ENCODE measurements at places on chromosomes 4 and X.

- DNase-seq: peak; percentile 52
Observed at GRCh38 chrX:1581132-1581531, 10.3 kb upstream of the AKAP17A start.

DNA sequence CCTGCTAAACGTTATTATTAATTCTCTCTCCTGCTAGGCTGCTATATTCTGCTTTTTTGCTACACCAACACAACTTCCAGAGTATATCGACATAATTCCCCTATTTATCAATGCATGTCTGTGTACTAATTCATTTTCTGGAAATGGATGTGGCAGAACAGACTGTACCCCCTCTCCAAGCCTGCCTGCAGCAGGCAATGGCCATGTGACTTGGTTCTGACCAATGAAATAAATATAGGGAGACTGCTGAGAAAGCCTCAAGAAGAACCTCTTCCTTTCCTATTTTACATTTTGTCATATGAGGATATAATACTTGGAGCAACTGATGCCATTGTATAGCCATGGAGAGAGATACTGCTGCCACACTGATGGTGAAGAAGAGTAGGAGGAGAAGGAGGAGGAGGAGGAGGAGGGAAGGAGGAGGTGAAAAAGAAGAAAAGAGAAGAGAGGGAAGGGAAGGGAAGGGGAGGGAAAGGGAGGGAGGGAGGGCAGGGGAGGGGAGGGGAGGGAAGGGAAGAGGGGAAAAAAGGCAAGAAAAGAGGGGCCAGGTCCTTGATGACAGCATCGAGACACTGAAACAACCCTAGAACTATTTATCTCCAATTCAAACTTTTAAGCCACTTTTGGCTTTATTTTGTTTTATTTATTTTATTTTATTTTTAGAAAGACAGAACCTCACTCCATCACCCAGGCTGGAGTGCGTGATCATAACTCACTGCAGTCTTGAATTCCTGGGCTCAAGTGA is 57.0 kb upstream of the SPP1 start:
- DNase-seq: no peak

DNA sequence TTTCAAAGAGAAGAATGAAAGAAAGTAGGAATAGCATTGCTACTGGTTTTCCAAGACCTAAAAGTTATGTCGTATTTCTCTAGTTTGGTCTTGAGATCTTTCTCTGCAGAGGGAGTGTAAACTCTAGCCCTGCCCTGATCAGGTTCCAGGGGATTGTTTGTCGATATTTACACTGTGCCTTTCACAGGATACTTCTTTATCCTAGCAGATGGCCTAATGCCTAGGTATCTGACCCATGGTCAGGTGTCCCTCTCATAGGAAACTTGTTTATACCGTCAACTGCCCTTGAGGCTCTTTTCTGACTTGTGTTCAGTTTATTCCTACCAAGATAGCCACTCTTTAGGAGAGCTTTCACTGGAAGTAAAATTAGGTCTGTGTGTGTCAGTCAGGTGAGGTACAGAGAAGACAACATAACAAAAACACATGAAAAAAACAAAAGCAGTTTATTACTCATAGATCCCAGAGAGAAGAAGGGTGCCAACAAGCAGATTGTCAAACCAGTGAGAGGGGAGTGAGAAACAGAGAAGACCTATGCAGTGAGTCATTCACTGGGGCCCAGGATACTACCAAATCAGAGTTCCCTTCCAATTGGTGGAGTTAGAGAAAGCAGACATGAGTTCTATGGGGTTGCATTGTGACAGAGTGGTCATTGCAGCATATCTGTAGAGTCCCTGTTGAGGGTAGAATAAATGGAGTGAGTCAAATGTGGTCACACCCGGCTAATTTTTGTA is 40.6 kb upstream of the THOC2 start:
- DNase-seq: no peak

- DNase-seq: no peak
Observed at GRCh38 chr4:102321260-102321995, 23.9 kb downstream of the SLC39A8 start.

GRCh38 chr4:180134091-180134866 is 2108.9 kb upstream of the TENM3 start:
- DNase-seq: no peak

DNA sequence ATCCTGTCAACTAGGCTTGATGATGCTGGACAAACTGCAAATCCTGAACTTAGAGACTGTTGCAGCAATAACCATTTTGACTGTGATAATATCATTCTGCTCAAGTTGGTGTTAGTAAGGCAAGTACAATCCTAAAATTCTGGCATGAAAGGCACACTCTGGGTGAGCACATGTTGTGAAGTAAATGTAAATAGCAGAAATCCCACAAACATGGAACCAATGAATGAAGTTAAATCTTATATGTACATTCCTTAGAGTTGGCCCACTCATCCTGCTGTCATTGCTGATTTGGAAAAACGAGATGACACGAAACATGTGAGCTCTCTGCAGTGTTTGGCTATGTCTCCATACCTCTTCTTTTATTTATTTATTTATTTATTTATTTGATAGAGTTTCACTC is 21.0 kb downstream of the RBM47 start:
- DNase-seq: no peak

- DNase-seq: no peak
Observed at GRCh38 chr4:176753049-176753448, 39.7 kb downstream of the VEGFC start.

DNA sequence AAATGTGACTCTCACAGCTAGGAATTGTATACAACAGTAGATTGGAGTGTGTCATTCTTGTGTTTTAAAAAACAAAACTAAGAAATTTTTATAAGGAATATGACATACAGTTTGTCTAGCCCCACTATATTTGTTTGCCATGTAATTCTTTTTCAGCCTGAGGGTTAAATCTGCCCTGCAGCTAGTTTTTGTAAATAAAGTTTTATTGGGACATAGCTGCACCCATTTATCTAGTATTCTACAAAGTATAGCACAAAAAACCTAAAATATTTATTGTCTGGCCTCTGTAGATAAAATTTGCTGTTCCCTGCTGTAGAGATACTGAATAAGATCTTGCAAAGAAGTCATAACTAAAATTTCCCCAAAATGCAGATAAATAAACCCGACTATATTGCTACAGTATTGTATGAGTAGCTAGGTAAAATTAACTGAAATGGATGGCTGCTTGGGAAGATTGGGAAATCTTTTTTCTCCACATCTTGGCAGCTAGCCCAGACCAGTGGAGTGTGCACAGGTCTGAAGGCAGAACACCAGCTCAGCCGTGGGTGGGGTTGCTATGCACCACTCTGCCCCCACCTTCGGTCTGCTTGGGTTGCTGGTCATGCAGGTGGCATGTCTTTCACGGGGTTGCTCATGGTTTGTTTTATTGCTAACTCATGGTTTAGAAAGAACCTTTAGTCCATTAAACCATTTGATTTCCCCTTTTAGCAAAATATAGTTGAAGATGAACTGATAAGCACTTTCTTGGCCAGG is 127.9 kb downstream of the KLHL8 start:
- DNase-seq: no peak

- DNase-seq: peak; percentile 54
Observed at GRCh38 chr4:38179690-38180377, 219.6 kb downstream of the PTTG2 start.

DNA sequence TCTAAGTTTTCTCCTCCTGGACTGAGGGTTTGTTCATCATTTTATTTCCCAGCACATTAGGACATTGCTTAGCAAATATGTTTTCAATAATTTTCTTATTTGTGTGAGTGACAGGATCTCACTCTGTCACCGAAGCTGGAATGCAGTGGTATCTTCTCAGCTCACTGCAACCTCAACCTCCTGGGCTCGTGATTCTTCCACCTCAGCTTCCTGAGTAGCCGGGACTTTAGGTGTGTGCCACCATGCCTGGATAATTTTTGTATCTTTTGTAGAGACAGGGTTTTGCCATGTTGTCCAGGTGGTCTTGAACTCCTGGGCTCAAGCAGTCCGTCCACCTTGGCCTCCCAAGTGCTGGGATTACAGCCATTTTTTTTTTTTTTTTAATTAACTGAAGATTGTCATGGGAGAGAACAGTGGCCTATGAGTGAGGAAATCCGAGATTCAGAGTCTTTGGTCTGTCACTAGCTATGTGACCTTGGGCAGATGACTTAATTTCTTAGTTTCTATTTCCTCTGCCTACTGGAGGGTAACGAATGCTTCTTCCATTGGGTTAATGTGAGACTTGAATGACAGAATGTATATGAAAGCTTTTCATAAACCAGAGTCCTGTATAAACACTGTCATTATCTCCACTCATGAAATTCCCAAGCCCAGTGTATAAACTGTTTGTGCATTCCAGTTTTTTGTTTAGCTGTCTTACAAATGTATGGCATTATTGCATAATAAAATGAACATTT is 23.9 kb downstream of the MOB1B start:
- no peak for DNase-seq

GRCh38 chrX:148670277-148670676 is 169.9 kb downstream of the AFF2 start:
- DNase-seq: no peak

DNA sequence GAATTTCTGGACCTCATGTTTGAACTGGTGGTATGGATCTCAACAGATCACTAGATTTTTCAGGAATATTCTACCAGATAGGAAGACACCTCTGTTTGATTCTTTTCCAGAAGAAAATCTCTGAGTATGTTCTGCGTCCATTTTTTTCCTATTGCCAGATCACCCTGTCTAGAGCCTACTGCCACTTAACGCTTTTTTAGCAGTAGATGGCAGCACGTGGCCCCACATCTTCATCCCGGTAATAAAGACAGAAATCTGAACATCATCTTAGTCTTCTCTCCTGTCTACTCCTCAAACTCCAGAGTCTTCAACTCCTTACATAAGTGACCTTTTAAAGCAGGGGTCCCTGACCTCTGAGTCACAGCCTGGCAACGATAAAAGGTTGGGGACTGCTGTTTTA is 184.7 kb downstream of the TMA16 start:
- DNase-seq: no peak

- DNase-seq: no peak
Observed at GRCh38 chr4:182955411-182955810, 38.2 kb upstream of the DCTD start.

- DNase-seq: no peak
Observed at GRCh38 chr4:168273838-168274237, 44.7 kb downstream of the DDX60 start.

GRCh38 chr4:86857341-86858052 is 8.3 kb upstream of the SLC10A6 start:
- DNase-seq: no peak

DNA sequence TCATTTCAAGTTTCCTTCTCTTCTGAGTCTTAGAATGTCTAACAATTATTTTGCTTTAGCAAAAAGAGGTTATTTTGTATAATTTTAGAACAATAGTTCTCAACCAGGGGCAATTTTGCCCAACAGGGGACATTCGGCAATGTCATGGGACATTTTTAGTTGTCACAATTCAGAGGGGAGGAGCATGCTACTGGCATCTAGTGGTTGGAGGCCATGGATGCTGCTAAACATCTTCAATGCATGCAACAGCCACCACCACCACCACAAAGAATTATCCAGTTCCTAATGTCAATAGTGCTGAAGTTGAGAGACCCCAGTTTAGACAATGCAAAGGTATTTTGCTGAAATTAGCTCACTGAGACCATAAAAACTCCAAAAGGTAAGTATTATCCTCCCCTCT is 122.5 kb downstream of the ARHGAP6 start:
- no peak for DNase-seq

- no peak for DNase-seq
Observed at GRCh38 chr4:85555206-85555605, 80.3 kb downstream of the ARHGAP24 start.

Data from stimulated activated CD4-positive, alpha-beta T cell treated with anti-CD3 and anti-CD28 coated beads, Interleukin-1b, Interleukin-23, amount 100 ng/mL, for 1 hour (primary cell).